ENCODE measurements at places on chromosomes 11 and 22.

GRCh38 chr22:43230971-43231723 lies 44.2 kb upstream of the TTLL12 start:
- DNase-seq, result peak; percentile 47

GRCh38 chr11:57318178-57318577 lies 6.6 kb downstream of the TNKS1BP1 start:
- no peak for DNase-seq

DNA sequence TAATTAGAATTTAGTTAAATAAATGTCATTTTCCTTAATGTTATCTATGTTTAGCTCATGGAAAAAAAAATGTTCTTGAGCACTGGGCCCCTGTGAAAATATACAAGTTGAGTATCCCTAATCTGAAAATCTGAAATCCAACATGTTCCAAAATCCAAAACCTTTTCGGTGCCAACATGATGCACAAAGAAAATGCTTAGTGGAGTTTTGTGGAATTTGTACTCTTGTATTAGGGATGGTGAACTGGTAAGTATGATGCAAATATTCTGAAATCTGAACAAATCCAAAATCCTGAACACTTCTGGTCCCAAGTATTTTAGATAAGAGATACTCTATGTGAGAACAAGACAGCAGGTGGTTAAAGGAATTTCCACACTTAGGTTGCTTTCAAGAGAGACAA lies 44.5 kb downstream of the TCP11L1 start:
- no peak for DNase-seq

- DNase-seq, result no peak
Observed at GRCh38 chr11:2520736-2521035, 75.9 kb downstream of the KCNQ1 start.

DNA sequence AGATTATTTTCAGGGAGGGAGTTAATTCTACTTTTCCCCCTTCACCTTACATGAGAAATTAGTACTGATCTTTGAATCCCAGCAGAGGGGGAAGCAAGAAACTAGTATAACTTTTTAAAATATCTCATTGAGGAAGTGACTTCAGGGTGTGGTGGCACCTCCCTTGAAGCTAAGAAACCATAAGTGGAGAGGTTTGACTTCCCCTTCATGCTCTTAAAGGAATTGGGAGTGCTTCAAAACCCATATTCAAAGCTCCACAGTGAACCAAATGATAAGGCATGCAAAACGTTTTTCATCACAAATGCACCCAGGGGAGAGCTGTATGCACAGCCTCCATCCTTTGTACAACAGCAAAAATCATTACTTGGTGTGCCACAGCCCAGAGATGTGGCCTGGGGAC lies 540 bp downstream of the MS4A14 start:
- no peak for DNase-seq

DNA sequence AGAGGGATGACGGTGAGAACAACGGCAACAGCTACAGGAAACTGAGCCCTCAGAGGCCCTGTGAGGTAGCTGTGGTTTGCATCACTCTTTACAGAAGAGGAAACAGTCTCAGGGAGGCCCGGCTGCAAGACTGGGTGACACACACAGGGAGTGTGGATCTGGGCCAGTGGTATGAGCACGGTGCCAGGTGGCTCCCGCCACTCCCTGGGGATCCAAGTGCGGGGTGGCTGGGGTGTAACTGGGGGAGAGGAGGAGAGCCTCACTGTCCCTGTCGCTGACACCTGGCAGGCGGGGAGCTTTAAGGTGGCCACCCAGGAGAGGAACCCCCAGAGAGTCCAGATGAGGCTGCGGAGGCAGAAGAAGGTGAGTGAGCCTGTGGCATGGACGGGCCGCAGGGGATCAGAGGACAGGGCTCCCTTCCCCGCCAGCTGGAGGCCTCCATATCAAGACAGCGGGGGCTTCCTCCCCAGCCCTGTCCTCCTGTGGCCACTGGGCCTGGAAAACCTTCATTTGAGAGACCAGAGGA lies 5.6 kb downstream of the RGL4 start:
- DNase-seq, result no peak

DNA sequence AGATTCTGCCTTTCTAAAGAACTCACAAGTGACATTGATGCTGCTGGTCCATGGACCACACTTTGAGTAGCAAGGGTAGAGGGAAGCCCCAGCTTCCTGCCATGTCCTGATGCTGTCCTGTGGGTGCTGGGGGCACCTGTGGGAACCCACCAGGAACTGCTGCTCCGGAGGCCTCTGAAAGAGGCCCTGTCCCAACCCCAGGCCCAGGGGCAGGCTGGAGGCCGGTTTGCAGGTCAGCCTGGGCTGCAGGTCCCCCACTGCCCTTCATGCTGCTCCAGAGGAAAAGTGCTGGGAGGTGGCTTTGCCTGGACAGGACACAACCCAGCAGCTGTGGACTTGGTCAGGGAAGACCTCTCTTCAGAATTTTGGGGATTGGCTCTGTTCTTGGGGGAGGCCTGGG lies 44.8 kb upstream of the SLC22A12 start:
- DNase-seq, result no peak

DNA sequence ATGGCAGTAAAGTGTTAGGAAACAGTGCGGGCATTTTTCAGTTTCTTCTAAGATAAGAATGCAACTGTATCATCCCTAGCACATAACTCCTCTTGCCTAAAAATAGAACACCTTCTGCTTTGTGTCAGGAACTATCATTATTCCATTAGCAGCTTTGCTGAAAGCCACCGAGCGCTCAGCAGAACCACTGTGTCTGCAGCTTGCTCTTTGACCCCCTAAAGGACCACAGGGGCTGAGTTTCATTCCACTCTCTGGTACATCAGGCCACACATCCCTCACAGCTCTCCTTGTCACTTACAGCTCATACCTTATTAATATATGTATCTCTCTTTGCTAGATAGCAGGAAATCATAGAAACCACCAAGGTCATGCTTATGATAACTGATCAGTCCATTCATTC lies 360.2 kb downstream of the KCNA4 start:
- DNase-seq, result no peak

GRCh38 chr22:30855677-30856518 lies 112.7 kb downstream of the MORC2 start:
- DNase-seq, result no peak

GRCh38 chr11:100208207-100208606 lies 478.9 kb upstream of the ARHGAP42 start:
- DNase-seq, result no peak

DNA sequence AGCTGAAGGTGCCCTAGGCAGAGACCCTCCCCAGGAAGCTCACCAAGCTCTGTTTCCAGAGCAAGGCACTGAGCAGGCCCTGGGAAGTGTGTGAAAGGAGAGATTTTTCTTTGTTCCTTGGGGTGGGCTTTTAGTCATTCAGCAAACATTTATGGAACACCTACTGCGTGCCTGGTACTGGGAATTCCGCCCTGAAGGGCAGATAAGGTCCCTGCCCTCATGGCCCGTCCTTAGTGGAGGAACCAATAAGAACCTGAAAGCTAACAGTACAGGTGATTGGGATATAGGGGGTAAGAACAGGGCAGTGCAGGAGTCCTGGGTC lies 3.9 kb downstream of the TMEM134 start:
- DNase-seq, result no peak

DNA sequence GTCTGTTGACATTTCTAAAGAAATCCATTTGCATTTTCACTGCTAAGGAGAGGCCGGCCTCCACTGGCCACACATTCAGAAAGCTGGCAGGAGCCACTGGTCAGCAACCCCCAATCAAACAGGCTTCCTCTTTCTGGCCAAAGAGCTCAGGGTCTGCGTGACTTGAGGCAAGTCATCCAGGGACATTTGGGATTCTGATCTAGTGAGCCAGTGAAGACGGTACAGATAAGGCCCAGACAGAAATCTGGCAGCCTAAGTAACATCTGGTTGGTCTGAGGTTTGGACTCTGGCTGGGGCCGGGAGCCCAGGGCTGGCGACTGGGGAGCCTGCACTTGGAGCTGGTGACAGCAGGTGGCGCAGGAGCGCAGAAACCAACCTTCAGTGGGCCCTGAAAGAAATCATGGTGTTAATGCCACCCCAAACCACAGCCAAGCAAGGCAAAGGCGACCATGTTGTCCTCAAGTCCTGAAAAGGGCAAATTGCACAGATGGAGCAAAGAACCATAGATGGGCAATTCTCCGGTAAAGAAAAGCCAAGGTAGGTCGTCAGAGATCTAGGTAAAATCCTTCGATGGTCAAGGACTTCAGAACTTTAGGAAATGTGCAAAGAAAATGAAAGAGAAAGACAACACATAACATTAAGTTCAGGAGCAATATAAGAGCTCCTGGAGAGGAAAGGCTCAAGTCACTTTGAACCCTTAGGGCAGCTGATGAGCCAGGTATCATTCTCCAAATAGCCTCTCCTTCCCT lies 99.4 kb upstream of the BLID start:
- DNase-seq, result no peak

- DNase-seq, result no peak
Observed at GRCh38 chr22:44793506-44794172, 41.3 kb downstream of the ARHGAP8 start.

DNA sequence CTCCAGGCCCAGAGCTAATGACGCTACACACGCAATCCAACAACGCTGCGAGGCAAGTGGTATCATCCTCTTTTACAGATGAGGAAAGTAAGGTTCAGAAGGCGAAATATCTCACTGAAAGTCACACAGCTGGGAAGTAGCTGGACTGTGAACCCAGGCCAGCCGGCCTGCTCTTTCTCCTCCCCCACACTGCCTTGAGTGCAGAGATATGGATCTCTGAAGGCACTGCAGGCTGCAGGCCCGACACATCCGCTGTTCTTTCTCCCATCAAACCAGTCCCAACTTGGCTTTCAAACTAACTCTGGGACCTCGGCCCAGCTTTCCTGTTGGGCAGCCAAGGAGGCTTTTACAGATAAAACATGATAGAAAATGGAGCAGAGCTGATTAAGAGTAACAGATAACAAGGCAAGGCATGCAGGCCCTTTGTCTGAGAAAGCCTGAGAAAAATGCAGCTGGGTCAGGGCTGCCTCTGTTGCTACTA lies 64.0 kb upstream of the PTPRJ start:
- no peak for DNase-seq

GRCh38 chr11:102196351-102196750 lies 86.1 kb downstream of the YAP1 start:
- no peak for DNase-seq

GRCh38 chr11:67572747-67573419 lies 10.7 kb upstream of the GSTP1 start:
- DNase-seq, result peak; percentile 70

- DNase-seq, result no peak
Observed at GRCh38 chr11:77771135-77771534, 49.4 kb downstream of the RSF1 start.

DNA sequence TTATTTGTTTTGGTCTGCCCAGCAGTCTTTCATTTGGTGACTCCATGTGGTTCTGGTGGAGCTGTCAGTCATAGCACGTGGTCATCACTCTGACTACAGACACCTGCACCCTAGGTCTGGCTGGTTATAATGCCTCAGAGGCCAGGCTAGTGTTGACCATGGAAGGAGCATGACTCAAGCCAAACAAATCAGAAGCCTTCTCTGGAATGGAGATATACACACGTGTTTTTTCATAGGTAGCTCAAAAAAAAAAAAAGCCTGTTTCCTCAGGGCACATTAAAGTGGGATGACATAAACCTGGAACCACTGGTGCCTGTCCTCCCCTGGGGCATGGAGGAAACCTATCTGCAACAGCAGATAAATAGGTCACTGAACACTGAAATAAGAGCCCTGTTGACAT lies 8.1 kb upstream of the PLAAT3 start:
- DNase-seq, result peak; percentile 71

GRCh38 chr11:69958308-69958707 lies 119.8 kb upstream of the ANO1 start:
- no peak for DNase-seq

DNA sequence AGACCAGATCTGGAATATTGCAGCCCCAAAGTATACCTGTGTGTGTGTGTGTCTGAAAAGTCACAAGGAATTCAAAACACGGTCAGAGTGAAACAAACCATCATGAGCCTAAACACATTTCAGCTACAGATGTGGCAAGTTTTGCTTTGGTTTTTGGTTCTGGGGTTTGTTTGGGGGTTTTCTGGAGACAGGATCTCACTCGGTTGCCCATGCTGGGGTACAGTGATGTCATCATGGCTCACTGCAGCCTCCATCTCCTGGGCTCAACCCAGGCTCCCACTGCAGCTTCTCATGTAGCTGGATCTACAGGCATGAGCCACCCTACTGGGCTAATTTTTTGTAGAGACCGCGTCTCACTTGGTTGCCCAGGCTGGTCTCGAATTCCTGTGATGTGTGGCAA lies 41.4 kb upstream of the PHF21A start:
- DNase-seq, result no peak

DNA sequence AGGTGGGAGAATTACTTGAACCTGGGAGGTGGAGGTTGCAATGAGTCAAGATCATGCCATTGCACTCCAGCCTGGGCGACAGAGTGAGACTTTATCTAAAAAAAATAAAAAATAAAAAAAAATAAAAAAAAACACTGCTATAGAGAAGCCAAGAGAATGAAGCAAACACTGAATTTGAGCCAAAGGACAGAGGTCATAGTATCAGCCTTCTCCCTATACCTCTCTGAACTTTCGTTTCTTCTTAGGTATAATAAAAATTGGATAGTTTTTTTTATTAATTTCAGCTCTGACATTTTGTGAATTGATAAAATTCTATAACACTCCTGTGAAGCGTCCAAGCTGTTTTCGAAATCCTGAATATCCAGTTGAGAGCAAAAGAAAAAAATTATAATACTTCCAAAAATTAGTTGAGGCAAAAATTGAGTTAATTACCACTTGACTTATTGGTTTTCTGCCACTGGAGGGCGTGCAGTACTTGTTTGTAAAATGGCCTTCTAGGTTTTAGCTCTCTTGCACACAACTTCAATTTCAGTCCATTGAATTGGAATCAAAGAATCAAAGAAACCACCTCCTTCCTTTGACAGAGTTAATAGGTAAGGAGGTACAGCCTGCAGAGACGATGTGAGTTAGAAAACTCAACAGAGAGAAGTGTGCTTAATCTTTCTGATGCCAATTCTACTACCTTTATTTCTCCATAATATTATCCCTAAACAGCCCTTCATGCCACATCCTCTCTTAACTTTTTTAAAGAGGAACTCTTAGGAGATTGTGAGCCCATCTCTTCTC lies 143.2 kb downstream of the BBOX1 start:
- peak; percentile 42 for DNase-seq

- DNase-seq, result no peak
Observed at GRCh38 chr11:124812876-124813275, 12.7 kb upstream of the MSANTD2 start.

GRCh38 chr11:79199729-79200354 lies 241.0 kb downstream of the TENM4 start:
- DNase-seq, result no peak
